ENCODE measurements at places on chromosomes 5 and 9.

GRCh38 chr9:73173557-73174329, 22.1 kb downstream of the ANXA1 start:
- DNase-seq, result no peak

- no peak for DNase-seq
Measured at GRCh38 chr5:57199866-57200265, 26.0 kb downstream of the GPBP1 start.

GRCh38 chr9:77541055-77541454, 107.1 kb downstream of the GNA14 start:
- DNase-seq, result no peak

DNA sequence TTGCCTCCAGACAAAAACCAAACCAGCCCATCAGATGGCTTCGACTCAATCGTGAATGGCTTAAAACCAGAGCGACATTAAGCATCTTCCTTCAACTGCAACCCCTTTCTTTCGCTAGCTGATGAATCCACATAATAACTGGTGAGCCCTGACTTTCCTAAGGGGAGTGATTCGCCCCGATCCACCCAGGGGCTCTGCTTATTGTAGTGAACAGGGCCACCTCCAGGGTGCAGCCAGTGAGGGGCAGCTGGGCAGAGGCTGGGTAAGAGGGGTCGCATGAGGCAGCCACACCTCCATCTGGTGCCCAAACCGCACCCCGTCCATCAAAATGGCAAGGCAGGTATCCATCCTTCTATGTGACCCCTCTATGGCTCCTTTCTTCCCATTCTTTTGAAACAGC, 38.0 kb downstream of the SLC35D2 start:
- no peak for DNase-seq

GRCh38 chr5:173881811-173882575, 6.2 kb upstream of the CPEB4 start:
- no peak for DNase-seq

- no peak for DNase-seq
Measured at GRCh38 chr5:120538149-120538548, 74.0 kb downstream of the PRR16 start.

DNA sequence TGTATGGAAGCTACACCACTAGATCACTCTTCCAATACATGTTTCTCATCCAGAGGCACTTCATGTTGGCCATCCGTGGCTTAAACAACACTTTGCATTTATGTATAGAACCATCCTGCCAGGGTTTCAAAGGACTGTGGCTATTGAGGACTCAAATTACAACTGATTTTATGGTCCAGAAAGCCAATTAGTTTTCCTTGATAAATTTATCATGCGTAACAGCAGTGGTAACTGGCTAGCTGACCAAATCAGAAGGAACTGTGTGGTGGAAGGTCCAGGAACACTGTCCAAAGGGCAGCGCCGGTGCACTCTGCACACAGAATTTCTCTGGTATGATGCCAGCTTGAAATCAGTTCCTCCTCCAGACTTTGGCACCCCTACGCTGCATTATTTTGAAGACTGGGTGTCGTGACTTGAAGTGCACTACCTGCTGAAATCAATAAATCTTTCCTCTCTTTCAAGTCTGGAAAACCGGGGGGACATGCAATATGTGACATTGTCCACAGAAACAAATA, 69.3 kb upstream of the TMEM252 start:
- DNase-seq, result no peak

DNA sequence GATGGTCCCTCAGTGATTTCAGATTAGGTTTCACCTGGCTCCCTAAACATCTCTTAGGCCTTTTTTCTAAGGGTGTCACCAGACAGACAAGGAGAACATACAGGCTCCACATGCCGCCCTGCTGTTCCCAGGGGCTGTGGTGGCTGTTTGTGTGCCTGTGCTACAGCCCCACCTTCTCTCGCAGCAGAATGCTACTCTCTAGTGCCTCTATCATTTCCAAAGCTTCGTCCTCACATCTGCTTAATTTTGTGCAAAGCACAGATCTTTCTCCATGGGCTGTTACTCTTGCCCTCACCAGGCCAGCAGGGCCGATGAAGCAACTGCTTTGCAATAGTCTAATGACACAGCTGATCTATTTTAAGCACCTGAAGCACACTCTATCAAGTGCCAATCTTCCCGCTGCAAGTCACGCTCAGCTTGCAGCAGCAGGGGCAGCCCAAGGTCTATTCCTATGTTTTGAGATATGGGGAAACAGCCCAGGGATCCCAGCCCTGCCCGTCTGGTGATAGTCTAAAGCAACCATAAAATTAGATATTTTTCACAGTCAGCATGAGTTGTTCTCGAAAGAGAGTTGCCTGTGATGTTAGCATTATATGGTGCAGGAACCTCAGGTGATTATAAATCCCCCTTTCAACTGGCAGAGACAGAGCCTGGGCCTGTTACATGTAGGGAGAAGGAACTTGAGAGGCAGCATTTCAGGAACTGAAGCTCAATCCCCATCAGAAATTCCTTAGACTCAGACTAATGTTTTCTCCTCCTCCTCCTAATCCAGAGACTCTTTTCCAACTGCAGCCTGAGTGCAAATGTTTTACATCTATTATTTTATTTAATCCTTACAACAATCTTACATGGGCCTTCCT, 12.7 kb downstream of the ABLIM3 start:
- no peak for DNase-seq

DNA sequence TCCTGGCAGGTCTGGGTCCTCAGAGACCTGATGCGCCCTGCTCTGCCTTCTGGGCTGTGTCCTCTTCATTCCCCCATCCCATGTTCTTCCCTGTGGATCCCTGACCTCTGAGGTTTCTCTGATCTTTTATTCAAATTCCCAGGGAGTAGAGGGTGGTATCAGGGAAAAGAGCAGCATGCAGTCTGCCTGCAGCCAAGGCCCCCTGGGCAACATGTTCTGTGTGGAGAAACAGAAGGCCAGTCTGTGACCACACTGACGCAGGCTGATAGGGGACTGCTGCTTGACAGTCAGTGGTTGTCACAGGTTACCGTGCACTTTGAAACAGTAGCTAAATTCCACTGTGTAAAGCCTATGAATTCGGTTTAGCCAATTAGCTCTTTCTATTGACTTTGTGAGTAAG, 156.6 kb upstream of the IRX2 start:
- DNase-seq, result no peak
